ENCODE measurements at places on chromosomes 7 and 10.

- no peak for DNase-seq
These were observed 5.7 kb upstream of the ZNF862 start for GRCh38 chr7:149832332-149833041.

- no peak for DNase-seq
These were observed 10.4 kb downstream of the BLVRA start for GRCh38 chr7:43768887-43769272.

GRCh38 chr10:110413903-110414547, 83.7 kb upstream of the DUSP5 start:
- DNase-seq: no peak

- DNase-seq: no peak
These were observed 49.3 kb upstream of the KMT2E start for GRCh38 chr7:104964626-104965236.

GRCh38 chr10:103523683-103524082, 30.2 kb downstream of the NEURL1 start:
- DNase-seq: no peak

Data from NCI-H1417 treated with DMSO at 0.1 percent for 48 hours (cell line).